ENCODE measurements at places on chromosomes 1 and 21. TPM values are rescaled to one million over a fixed set of nuclear protein-coding genes. Genes with fewer than 3 reads are reported as not detected.

CD34 gene
- total RNA-seq = 61.4 TPM

GRCh38 chr21:35995522-35996088 lies 64.7 kb downstream of the SETD4 start:
- no peaks in the 10 kb centered on the region for H3K4me1 ChIP-seq
- H3K4me3 ChIP-seq = no peak overlapping the region

DNA sequence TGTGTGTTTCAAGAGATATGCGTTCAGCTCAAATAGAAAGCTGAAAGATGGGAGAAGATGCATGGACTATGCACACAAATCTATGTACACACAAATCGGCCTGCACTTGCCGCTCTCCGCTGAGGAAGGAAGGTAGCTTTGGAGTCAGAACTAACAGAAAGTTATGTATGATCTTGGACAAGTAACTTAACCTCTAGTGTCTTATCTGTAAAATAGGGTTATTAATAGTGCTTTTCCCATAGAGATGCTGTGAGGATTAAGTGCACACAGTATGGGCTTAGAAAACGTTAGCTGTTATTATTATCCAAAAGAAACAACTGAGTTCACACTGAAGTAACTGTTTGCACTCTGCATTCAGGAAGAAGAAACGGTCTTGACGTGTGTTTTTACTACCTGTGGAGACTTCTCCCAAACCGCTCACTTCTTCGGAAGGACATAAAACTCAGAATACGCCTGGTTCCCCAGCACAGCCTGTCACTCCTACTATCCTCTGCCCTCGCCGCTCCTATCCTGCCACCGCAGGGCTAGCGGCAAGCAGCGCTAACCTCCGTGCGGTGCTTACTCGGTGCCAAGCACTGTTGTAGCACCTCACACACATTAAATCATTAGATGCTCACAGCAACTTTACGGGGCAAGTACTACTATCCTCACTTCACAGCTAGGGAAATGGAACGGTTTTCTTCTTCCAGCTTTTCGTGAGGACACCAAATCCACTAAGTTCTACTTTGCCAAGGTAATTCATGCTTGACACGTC lies 1.3 kb downstream of the TGFBR3 start:
- peak overlapping the region; percentile 7 for H3K27ac ChIP-seq
- H3K36me3 ChIP-seq = no peaks in the 10 kb centered on the region
- no peak for DNase-seq
- no peaks in the 10 kb centered on the region for H3K27me3 ChIP-seq
- H3K4me3 ChIP-seq = peak overlapping the region; percentile 74
- H3K4me1 ChIP-seq = no peaks in the 10 kb centered on the region

DNA sequence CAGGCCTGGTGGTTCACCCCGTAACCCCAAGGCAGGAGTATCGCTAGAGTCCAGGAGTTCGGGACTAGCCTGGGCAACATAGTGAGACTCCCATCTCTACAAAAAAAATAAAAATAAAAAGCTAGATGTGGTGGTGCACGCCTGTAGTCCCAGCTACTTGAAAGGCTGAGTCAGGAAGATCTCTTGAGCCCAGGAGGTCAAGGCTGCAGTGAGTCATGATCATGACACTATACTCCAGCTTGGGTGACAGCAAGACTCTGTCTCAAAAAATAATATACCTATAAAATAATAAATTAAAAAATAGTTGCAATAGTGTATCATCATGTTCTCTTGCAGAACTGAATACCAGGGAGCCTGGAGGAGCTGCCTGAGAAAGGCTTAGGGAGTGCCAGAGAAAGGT lies 19.9 kb upstream of the TMEM39B start:
- peaks cover 8% of the 10 kb centered on the region for H3K36me3 ChIP-seq
- H3K4me3 ChIP-seq = no peak overlapping the region
- no peak overlapping the region for H3K27ac ChIP-seq
- no peak for DNase-seq

DNA sequence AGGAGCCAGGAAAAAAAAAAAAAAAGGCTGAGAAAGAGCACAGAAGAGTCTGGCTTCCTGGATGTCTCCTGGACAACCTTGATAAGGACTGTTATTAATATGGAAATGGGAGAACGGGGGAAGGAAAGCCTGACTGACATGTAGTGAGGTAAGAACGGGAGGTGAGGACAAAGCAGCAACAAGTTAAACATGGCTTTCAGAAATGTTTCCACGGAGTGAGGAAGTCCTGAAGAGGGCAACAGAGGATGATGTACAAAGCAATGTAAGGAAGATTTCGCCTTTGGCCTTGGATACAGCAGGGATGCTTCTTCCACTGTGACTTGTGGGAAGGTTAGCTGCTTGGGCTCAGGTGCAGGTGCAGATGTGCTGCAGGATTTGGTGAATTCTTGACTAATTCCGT lies 11.9 kb upstream of the NIBAN1 start:
- H3K27me3 ChIP-seq = no peaks in the 10 kb centered on the region
- no peak for DNase-seq
- H3K36me3 ChIP-seq = no peaks in the 10 kb centered on the region
- H3K27ac ChIP-seq = no peak overlapping the region
- no peak overlapping the region for H3K4me3 ChIP-seq

DNA sequence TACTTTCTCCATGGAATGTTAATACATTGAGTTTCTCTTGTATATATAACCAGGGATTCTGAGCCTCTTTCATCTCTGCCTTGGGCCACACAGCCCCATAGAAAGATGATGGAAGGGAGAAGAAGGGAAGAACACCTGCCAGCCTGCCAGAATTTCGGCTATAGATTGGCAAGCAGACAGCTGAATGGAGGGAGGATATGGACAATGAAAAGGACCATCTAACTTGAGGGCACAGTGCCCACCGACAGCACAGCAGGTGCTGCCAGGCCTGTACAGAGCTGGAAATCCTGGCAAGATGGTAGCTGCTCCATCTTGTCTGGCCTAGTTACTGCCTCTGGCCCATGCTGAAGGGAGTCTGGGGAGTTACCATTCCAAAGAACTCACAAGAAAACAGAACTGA lies 244.3 kb downstream of the FGGY start:
- no peak overlapping the region for H3K4me3 ChIP-seq
- DNase-seq = no peak
- H3K27ac ChIP-seq = no peak overlapping the region

GRCh38 chr1:204032642-204033235 lies 40.2 kb upstream of the SOX13 start:
- H3K4me3 ChIP-seq = no peak overlapping the region
- no peaks in the 10 kb centered on the region for H3K36me3 ChIP-seq
- no peak for DNase-seq

RIMS3 gene
- total RNA-seq = 16.7 TPM

RHBG gene
- total RNA-seq = not detected

DNA sequence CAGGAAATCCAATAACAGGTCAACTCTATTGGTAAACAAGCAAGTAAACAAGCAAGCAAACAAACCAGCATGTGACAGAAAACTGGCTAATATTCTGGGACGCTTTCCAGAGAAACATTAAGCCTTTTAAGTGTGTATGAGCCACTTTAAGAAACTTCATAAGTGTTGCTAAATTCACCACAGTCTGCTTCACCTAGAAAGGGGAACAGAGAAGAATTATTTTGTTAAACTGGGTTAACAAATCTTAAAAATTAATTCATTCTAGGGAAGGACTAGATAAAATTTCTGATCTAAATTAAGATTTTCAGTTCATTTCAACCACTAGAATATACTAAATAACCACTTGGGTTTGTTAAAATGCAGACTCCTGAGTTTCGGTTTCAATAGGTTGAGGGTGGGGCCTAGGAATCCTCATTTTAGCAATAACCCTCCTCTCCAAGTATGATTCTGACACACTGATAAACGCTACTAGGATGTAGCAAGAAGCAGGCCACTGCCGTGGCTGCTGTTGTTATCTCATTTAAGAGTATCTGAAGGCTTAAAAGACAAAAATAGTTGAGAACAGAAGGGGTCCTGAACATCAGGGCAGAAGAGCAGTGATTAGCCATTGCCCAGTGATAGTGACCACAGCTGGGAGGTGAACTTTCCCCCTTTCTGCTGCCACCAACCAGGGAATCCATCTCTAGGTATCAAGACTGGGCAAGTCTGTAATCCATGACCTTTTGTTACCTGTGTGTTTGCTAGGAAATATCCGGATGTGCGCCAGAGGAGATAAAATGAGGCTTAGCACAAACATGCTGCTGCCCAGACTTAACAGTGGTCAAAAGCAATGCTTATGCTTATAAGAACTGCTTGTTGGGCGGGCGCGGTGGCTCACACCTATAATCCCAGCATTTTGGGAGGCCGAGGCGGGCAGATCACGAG lies 11.2 kb downstream of the CREG1 start:
- H3K27me3 ChIP-seq = no peaks in the 10 kb centered on the region
- H3K4me3 ChIP-seq = no peak overlapping the region
- H3K4me1 ChIP-seq = no peaks in the 10 kb centered on the region
- H3K36me3 ChIP-seq = no peaks in the 10 kb centered on the region
- no peak for DNase-seq

GRCh38 chr1:85342207-85342606 lies 65.8 kb upstream of the BCL10 start:
- H3K4me1 ChIP-seq = peaks cover 2% of the 10 kb centered on the region
- H3K36me3 ChIP-seq = no peaks in the 10 kb centered on the region
- no peak for DNase-seq
- H3K4me3 ChIP-seq = no peak overlapping the region

GRCh38 chr1:247535402-247535801 lies 838 bp downstream of the OR2C3 start:
- H3K4me3 ChIP-seq = no peak overlapping the region
- H3K27ac ChIP-seq = no peak overlapping the region
- no peaks in the 10 kb centered on the region for H3K4me1 ChIP-seq
- DNase-seq = no peak

GRCh38 chr1:210597555-210598134 lies 268.9 kb downstream of the HHAT start:
- no peaks in the 10 kb centered on the region for H3K27me3 ChIP-seq
- no peak overlapping the region for H3K27ac ChIP-seq
- no peaks in the 10 kb centered on the region for H3K36me3 ChIP-seq
- no peaks in the 10 kb centered on the region for H3K4me1 ChIP-seq

DNA sequence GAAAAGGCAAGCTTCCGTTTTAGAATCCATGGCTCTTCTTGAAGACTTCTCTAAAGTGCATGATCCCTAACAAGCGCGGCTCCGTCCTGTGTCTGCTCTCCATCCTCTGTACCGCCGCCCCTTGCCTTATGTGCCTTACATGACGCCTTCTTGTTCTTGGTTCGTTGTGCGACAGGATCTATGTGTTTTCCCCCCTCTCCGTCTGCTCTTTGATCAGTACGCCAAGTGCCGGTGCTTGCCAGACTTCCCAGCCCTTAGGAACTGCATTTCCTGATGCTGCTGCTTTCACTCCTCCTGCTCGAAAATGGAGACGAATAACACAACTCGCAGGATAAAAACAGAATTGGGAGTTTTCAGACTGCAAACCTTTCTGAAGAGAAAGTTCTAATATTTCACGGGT lies 13.1 kb downstream of the NDUFV3 start:
- no peak overlapping the region for H3K4me3 ChIP-seq
- H3K27me3 ChIP-seq = no peaks in the 10 kb centered on the region
- H3K27ac ChIP-seq = no peak overlapping the region
- H3K4me1 ChIP-seq = no peaks in the 10 kb centered on the region
- peaks cover 3% of the 10 kb centered on the region for H3K36me3 ChIP-seq

DNA sequence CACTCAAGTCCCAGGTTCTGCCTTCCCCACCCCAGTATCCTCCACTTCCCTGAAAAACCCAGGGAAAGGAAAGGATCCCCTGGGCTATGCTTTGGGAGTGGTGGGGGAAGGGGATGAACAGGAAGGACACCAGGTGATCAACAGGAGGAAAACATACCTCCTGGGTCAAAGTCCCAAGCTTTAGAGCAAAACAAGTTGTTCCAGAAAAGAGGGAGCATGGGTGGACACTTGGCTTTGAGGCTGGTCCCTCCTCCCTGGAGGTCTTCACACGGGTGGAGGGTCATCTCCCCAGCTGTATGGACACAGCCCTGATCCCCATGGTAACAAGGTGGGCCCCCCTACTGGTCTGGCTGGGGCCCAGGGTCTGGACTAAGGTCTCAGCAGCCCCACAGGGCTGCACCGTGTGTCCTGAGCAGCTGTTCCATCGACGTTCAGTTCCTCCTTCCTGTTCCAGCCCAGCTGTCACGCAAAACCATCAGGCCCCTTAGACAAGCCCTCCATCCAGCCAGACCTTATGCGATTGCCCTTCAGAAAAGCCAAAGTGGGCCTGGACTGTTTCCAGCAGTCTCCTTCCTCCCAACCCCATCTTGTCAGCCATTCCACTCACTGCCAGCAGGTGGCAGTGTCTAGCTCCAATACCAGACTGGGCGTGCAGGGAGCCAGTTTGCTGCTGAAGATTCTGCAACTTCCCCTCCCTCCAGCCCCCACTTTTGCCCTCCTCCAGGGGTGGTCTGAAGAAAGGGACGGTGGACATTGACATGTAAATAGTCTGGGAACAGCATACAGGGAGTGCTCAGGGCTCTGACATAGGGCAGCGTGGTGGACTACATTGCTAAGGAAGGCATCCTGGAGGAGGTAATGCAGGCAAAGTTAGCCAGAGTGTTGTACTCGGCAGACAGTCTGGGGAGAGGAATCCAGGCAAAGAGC lies 2.9 kb upstream of the PDZK1IP1 start:
- no peaks in the 10 kb centered on the region for H3K36me3 ChIP-seq
- no peak overlapping the region for H3K4me3 ChIP-seq
- H3K27me3 ChIP-seq = no peaks in the 10 kb centered on the region
- peaks cover 3% of the 10 kb centered on the region for H3K4me1 ChIP-seq

DNA sequence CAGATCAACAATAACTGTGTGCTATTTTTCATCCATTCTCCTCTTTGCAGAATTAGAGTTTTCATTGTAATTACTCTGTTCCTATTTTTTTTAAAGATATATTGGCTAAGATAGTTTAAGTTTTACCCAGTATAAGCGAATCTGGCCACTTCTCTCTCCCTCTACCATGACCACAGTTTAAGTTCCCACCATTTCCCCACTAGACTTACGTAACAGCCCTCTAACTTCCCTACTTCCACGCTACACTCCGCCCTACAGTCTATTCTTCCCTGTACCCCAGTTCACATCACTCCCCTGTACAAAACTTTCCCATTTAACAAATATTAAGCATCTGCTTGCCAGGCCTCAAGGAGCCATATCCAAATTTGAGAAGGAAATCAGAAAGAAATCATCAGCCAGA lies 16.5 kb downstream of the CTSK start:
- no peak overlapping the region for H3K27ac ChIP-seq
- peaks cover 4% of the 10 kb centered on the region for H3K36me3 ChIP-seq
- H3K4me3 ChIP-seq = no peak overlapping the region
- no peaks in the 10 kb centered on the region for H3K4me1 ChIP-seq
- no peaks in the 10 kb centered on the region for H3K27me3 ChIP-seq
- no peak for DNase-seq

DNA sequence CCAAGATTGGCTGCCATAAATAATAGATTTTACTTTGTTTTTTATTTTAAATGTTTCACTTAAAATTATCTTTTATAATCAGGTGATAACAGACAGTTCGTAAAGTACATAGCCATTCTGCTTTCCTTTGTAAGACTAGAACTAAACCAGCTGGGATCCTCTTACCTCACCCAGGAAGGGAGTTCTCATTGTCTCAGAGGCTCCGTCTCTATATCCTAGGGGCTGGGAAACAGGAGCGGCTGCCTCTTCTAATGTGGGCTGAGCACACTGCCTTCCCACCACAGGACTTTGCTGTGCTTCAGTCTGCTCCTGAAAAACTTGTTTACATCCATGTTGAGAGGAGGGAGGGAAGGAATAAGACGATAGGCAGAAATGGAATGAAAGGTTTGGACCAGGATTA lies 45.6 kb upstream of the PGD start:
- DNase-seq = no peak
- H3K27ac ChIP-seq = no peak overlapping the region
- no peaks in the 10 kb centered on the region for H3K36me3 ChIP-seq
- no peaks in the 10 kb centered on the region for H3K27me3 ChIP-seq
- no peak overlapping the region for H3K4me3 ChIP-seq

- H3K4me1 ChIP-seq = no peaks in the 10 kb centered on the region
- H3K4me3 ChIP-seq = no peak overlapping the region
- no peaks in the 10 kb centered on the region for H3K27me3 ChIP-seq
Measured at GRCh38 chr1:13661539-13661938, 38.4 kb upstream of the PRDM2 start.

Measured in aorta (tissue), 5 donors.